Foreskin melanocyte (primary cell): ENCODE measurements at places on chromosomes 13 and 19.

- DNase-seq, result no peak
Measured at GRCh38 chr13:39095500-39095899, 57.2 kb downstream of the NHLRC3 start.

GRCh38 chr13:50334115-50334778, 319.0 kb downstream of the KCNRG start:
- no peak for DNase-seq

DNA sequence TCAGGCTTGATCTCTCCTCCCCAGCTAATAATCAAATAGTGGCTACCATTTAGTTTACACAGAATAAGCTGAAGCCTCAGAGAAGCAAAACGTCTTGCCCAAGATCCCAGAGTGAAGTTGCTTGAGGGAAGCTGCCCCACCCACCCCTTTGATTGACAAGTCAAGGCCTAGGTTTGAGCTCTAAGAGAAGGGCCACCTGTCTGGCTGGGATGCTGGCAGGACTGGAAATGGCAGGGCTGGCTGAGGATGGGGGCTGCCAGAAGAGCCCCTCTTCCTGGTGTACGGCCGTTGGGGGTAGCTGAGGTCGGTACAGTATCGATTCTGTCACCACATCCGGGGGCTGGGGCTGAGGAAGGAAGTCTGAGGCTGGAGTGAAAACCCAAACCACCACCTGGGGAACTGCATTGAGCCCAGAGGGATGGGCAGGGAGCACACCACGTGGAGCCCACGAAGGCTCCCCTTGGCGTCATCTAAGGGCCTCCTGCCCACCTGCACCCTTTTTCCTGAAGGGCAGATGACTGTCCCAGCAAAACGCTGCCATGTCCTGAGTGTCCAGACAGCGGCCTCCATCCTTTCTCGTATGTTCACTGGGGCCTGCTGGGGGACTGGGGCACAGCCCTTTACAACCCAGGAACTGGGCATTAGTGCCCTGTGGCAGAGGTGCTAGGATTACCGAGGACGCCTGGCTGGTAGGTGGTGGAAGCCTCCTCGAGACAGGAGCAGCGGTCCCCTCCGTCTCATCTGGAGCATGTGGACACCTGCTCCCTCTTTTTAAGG, 1.4 kb upstream of the PRKD2 start:
- DNase-seq, result no peak

DNA sequence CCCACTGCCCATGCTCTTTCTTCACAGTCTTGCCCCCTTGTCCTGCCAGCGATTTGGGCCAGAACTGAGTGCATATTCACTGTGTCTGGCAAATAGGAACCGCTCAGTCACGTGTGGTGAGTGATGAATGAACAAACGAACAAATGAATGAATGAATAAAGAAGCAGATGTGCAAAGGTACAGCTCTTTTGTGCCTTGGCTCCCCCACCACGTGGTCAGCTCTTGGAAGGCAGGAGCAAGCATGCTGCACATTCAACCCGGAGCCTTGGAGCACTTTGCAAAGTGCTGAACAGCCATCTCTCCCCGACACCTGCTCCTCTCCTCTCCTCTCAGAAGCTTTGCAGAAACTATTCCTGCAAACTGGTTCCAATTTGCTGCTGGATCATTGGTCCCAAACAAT, 52.4 kb downstream of the LATS2 start:
- no peak for DNase-seq

GRCh38 chr19:40716031-40716481, 630 bp downstream of the COQ8B start:
- DNase-seq, result no peak

GRCh38 chr13:21033212-21033840, 28.1 kb downstream of the LATS2 start:
- DNase-seq, result no peak

- DNase-seq, result no peak
Measured at GRCh38 chr13:100039740-100040139, 49.2 kb upstream of the PCCA start.

DNA sequence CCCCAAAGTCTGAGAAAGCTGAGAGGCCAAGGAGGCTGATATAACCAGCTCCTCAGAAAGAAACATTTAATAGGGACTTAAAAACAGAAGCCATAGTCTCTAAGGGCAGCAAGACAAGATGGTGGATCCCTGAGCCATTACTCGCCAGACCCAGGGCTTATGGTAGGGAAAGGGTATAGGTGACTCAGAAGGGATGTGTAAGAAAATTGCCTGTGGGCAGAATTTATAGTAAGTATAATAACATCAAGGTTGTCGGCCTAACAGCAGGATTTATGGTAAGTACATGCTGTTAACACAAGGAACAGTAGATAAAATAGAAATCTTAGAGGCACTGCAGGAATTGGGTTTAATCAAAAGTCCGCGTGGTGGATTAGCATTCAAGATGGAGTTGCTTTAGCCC, 14.7 kb downstream of the KBTBD6 start:
- no peak for DNase-seq

DNA sequence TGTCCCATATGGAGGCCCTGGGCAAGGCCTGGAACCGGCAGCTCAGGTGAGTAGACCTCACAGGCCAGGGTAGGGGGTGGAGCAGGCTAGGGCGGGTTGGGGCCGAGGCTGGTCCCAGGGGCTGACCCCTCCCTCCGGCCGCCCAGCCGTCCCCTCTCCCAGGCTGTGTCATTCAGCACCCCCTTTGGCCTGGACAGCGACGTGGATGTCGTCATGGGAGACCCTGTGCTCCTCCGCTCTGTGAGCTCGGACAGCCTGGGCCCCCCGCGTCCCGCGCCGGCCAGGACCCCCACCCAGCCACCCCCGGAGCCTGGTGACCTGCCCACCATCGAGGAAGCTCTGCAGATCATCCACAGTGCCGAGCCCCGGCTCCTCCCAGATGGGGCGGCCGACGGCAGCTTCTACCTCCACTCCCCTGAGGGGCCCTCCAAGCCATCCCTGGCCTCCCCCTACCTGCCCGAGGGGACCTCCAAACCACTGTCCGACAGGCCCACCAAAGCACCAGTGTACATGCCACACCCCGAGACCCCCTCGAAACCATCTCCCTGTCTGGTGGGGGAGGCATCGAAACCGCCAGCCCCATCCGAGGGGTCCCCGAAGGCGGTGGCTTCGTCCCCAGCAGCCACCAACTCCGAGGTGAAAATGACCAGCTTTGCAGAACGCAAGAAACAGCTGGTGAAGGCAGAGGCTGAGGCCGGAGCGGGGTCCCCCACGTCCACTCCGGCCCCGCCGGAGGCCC, 16.0 kb downstream of the CAMSAP3 start:
- no peak for DNase-seq

GRCh38 chr13:111508164-111508870, 187.9 kb downstream of the TEX29 start:
- DNase-seq, result no peak

DNA sequence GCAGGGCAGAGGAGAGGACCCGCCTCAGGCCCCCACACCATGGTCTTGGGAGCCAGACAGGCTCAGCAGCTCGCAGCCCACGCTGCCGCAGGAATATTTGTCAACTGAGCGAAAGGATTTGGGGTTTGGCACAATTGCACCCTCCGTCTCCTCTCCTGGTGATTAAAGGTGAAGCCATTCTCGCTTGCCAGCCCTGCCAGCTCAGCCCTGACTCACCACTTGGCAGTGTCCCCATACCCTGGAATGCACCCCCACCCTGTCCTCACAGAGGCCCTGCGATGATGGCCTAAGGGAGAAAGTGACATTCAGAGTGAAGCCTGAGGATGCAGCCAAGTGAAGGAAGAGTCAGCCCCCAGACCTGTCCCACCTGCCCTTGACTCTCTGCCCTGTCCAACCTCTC, 18.8 kb downstream of the CYTH2 start:
- no peak for DNase-seq

- no peak for DNase-seq
Measured at GRCh38 chr13:105428811-105429210, 1106.7 kb downstream of the EFNB2 start.

DNA sequence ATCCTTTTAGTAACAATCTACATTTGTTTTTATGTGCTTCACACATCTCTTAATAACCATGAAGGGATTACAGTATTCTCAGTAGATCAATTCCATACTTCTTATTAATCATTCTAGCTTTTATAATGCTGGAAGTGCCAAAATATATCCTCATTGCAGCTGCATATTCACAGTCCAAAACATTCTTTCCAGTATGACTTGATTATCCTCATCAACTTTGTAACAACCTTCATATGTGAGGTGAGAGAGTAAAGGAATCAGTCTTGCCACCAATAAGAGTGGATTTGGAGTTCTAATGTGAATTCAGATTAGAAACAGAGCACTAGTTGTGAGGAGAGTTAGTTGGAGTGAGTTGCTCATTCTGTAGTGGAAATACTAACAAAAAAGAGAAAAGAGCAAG, 208.0 kb upstream of the SPRY2 start:
- DNase-seq, result no peak

DNA sequence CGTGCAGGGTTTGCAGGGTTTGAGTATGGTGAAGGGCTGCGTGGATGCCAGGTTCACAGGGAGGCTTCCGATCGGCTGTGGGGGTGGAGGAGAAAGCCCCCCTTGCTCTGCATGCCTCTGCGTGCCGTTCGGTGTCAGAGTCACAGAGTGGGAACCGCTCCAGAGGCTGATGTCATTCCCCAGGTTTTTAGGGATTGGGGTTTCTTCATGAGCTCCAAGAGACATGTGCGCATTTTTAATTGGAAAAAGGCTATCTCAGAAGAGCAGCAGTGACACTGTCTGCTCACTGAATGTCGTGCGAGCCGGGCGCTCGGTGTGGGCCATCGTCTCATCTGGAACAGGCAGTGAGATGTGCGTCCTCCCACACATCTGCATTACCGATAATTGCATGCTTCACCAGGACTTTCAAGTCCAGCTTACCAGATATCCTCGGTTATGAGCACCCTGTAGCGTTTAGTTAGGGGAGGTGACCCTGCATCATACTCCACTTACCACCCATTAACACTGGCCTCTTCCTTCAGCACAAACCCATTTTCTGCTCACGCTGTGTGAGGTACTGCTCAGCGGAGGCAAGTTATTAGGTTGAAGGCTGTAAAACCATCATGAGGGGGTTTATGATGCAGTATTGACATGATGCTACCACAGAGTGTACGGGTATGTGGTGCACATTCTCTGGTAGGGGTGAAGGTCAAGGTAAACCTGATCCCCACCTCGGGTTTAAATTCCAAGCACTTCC, 1.7 kb downstream of the MCF2L start:
- no peak for DNase-seq

GRCh38 chr19:15468675-15469512, 4.5 kb upstream of the RASAL3 start:
- no peak for DNase-seq

- no peak for DNase-seq
Measured at GRCh38 chr13:79427265-79427664, 21.2 kb upstream of the RBM26 start.

GRCh38 chr13:79405501-79405830, 589 bp downstream of the RBM26 start:
- no peak for DNase-seq

DNA sequence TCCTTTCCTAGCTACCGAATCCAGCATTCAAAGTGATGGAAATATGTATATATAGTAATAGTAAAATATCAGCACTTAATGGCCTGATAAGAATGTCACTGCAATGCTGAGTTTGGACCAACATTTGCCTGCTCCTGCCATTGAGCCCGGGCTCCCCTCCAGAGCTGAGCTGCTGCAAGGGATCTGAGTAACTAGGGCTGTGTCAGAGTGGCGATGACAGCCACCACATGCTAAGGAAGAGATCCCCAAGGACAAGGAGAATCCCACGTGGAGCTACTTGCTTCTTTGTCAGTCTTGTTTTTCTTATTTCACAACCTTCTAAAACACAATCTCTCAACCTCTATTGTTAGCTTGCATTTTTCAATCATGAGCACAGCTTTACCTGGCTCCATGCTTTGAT, 19.5 kb upstream of the ALOX5AP start:
- no peak for DNase-seq

DNA sequence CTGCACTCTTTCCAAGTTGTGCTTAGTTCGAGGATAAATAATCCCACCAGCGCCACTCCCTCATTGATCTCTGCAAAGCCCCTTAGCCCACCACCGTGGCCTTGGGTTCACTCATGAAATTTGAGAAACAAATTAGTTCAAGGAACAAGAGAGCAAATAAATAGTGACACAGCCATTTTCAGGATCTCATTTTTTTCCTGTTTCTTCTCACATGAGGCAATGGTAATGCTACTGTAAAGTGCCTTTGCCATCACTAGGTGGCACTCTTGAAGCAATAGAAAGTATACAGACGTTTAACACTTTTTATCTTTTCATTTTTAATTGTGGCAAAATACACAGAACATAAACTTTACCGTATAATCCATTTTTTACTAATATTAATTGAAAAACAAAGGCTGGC, 76.8 kb upstream of the ZNF835 start:
- no peak for DNase-seq

DNA sequence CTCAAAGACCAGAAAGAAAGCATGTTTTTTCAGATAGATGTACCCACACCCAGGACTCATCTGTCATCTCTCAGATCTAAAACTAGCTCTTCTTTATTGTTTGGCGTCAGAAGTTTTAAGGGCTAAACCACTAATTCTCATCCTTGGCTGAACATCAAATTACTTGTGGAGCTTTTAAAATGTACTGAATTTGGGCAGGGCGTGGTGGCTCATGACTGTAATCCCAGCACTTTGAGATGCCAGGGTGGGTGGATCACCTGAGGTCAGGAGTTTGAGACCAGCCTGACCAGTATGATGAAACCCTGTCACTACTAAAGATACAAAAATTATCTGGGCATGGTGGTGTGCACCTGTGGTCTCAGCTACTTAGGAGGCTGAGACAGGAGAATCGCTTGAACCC, 47.4 kb downstream of the RCBTB2 start:
- no peak for DNase-seq

DNA sequence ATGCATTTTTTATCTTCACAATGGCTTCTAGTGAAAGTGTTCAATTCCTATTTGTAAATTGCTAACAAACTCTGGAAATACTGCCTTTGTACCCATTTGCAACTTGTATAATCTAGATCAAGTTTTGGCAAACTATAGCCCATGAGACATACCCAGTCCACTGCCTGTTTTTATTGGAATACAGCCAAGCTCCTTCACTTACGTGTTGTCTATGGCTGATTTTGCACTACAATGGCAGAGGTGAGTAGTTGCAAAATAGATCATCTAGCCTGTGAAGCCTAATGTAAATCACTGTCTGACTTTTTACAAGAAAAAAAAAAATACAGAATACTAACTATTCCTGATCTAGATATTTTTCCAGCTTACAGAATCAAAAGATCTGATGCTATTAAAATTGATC, 37.1 kb downstream of the DZIP1 start:
- DNase-seq, result no peak

DNA sequence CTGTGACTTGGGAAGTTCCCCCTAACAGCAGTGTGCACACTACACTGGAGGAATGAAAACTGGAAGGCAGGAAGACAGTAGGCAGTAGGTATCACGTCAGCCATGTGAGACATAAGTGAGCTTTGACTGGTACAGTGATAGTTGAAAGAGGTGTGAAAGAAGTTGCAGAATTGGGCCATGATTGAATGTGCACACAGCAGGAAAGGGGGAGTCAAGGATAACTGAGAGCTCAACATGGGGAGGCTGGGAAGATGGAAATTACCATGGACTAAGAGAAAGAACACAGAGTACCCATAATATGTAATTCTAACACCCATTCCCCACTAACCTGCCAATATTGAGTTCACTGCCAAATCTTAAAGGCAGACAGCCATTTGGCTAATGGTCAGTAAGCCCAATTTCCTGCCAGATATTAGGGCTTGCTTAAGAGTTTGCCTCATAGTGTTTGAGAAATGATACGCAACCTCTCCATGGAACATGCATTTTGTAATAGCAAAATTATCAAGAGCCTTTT, 321.7 kb downstream of the DCT start:
- no peak for DNase-seq
